ENCODE measurements at places on chromosomes 16 and 17. TPM values are rescaled to one million over a fixed set of nuclear protein-coding genes. Genes with fewer than 3 reads are reported as not detected.
A peak's percentile ranks its signal among the peaks of the same experiment; 100 is the strongest.

DNA sequence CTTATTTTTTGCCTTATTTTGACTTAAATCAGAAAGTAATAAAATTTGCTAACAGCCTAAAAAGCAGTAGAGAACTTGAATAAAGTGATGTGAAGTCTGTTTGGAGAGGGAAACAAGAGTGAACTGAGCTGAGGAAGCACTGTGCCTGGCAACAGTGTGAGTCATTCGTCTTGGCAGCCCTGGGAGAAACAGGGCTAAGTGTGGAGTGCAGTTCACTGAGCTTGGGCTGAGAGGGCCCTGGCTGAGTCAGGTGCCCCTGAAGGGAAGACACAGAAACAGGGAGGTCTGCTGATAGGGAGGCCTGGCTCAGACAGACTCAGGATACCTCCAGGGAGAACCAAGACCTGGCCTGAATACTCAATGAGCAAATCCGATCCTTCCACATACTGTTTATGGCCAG, 132.1 kb downstream of the HS3ST4 start:
- DNase-seq = no peak

- DNase-seq = no peak
Measured at GRCh38 chr16:3492356-3492755, 2.9 kb downstream of the C16orf90 start.

Gene ZG16
- 0.06 TPM for total RNA-seq

Gene CSH1
- total RNA-seq = not detected

DNA sequence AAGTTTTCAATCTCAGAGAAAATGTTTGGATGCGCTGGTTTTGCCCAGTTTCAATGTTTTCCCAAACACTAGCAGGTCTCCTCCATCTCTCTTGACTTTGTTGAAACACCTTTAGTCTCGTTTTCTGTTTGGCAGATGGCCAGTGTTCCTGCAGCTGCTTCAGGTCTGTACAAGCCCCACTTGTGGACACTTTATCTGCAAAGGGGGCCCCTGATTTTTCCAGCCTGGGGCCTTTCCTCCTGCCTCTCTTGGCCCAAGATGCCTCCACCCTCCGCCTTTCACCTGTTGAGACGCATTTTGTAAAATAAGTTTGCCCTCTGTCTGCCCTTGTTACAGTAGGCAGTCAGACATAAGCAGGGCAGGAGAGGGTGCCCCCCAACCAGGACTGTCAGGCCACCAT, 21.8 kb upstream of the PRM1 start:
- DNase-seq = peak; percentile 88

DNA sequence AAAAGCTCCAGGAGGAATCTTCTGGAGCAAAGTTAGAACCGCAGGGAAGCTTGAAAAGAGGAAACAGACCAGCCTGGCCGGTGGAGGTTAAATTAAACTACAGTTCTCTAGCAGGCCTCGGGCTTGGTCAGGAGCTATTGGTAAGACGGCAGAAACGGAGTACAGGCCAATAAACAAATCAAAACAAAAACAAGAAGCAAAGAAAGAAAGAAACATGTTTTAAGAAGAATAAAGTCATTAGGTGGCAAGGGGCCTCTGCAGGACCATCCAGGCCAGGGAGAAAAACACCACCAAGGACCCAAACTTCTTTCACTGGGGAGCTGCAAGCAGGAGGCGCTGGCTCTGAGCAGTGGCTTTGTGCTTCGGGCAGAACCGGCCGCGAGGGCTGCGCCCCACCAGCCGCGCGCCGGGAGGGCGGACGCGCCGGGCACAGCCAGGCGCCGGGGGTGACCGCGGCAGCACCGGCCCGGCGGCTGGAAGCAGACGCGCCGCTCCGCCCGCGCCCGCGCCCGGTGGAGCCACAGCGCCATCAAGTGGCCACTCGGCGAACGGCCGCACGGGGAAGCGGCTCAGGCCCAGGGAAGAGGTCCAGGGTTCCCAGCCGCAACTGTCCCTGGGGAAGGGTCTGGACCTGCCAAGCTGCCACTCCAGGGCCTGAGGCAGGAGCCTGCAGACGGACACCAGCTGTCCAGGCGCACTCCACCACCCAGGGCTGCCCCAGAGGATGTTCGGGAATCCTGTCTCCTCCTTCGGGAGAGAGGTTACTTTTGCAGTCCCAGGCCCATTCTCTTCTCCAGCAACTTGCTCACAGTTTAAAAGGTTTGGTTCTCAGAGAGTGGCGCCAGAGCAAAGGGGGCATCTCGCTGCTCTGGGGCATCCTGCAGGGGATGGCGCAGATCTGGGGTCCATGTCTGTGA, 419.4 kb downstream of the SOX9 start:
- DNase-seq = peak; percentile 80

DNA sequence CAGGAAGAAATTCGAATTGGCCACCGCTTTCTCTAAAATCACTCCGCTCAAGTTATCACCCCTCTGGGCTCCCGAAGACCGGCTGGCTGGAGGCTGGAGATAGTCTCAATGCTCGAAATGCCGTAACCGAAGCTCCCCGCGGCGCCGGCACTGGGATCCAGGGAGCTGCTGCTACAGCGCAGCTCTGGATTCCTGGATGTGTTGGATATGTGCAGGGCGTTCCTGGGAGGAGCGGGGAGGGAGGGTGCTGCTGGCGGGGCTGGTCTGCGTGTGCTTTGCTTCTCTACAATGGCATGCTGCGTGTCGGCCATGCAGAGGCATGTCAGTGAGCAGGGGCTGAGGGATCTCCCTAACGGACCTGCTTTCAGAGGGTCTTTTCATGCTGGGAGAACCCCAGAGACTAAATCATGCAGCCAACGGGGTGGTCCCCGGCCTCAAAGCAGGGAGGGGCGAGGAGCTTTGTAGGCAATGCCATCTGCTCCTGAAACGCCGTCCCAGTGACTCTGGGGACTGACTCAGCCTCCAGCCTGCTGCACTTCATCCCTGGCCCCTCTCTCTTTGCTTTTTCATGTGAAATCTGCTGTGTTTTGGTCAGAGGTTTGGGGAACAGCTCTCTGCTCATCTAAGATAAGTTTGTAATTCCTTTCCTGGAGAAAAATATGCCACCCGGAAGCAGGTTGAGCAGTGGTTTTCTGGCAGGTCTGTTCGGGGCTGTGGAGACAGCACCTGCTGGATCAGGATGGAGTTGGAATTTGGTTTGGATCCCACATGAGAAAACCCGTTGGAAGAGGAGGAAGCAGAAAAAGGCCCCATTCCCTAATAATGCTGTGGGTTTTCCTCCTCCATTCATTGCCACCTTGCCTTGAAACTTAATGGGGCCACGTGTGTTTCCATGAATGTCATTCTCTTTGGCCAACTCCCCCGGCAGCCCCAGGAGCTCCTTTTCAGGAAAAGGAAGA, 311.4 kb downstream of the SEC14L1 start:
- DNase-seq = peak; percentile 86
